ENCODE measurements at places on chromosomes 16 and 17.

DNA sequence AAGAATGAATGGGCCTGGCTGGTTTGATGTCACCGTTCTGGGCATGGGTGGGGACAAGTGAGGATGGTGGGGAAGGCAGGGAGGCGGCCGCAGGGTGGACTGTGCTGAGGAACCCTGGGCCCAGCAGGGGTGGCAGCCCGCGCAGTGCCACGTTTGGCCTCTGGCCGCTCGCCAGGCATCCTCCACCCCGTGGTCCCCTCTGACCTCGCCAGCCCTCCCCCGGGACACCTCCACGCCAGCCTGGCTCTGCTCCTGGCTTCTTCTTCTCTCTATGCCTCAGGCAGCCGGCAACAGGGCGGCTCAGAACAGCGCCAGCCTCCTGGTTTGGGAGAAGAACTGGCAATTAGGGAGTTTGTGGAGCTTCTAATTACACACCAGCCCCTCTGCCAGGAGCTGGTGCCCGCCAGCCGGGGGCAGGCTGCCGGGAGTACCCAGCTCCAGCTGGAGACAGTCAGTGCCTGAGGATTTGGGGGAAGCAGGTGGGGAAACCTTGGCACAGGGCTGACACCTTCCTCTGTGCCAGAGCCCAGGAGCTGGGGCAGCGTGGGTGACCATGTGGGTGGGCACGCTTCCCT lies 6.5 kb upstream of the SERPINF1 start:
- DNase-seq: no peak

- DNase-seq: peak; percentile 58
Observed at GRCh38 chr17:77320044-77320440, 179.3 kb downstream of the SEC14L1 start.

GRCh38 chr16:46573008-46573833 lies 48.0 kb downstream of the SHCBP1 start:
- DNase-seq: no peak

DNA sequence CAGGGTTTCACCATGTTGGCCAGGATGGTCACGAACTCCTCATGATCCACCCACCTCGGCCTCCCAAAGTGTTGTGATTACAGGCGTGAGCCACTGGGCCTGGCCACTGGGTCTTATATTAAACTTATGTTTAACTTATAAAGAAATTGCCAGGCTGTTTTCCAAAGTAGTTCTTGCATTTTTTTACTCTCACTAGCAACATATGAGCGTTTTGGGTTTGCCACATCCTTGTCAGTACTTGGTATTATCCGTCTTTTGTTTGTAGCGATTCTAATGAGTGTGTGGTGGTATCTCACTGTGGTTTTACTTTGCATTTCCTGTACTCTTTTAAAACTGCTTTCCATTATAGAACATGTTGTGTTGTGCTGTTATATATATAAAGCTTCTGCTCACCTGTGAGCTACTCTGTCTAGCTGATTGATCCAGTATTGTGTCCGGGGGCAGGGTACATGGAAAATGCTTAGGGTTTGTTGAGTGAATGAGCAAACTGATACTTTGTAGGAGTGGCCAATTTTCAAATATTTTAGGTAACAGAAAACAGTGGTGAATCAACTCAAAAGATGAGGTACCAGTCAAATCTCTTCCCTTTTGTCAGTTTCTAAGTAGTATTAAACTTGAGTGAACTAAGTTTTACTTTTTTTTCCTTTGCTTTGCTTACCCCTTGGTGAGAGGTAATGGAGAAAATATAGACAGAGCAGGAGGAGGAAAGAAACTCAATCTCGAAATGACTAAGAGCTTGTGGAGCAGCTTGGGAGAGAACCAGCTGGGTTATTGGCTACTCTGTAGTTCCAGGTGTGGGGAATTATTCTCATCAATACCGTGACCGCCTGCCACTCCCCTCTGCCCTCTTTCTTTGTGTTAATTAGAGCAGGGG lies 75.8 kb downstream of the PITPNC1 start:
- no peak for DNase-seq

DNA sequence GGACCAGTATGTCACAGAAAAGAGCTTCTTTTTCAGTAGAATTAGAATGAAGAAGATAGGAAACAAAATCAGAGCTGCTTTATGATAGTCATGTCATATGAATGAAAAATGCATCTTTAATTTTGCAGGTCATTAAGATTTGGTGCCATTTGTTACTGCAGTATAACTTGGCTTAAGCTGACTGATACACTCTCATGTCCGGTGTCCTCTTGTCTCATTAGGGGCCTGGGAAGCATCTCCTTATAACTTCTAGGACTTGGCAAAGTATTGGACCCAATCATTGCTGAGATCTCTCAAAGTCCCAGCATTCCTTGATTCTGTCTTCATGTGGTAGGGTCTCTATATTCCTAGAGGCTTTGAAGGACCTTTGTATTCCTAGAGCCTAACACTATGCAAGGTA lies 559.4 kb downstream of the TOX3 start:
- DNase-seq: no peak

DNA sequence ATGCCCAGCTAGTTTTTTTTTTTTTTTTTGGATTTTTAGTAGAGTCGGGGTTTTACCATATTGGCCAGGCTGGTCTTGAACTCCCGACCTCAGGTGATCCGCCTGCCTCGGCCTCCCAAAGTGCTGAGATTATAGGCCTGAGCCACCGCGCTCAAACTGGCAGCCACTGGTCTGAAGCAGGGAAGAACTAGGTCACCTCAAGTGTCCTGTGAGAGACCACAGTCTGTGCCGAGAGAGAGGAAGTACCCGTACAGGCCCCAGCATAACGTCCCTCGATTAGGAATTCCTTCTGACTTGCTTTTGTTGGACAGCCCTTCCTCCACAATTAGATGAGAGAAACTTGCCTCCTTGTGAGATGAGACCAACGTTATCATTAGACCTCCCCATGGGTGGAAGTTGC lies 13.7 kb upstream of the CD300E start:
- DNase-seq: no peak

- no peak for DNase-seq
Observed at GRCh38 chr17:15516150-15516549, 47.1 kb downstream of the TVP23C start.

GRCh38 chr16:10879681-10880589 lies 2.9 kb downstream of the CIITA start:
- no peak for DNase-seq

GRCh38 chr16:49013727-49014080 lies 267.9 kb downstream of the CBLN1 start:
- DNase-seq: no peak

DNA sequence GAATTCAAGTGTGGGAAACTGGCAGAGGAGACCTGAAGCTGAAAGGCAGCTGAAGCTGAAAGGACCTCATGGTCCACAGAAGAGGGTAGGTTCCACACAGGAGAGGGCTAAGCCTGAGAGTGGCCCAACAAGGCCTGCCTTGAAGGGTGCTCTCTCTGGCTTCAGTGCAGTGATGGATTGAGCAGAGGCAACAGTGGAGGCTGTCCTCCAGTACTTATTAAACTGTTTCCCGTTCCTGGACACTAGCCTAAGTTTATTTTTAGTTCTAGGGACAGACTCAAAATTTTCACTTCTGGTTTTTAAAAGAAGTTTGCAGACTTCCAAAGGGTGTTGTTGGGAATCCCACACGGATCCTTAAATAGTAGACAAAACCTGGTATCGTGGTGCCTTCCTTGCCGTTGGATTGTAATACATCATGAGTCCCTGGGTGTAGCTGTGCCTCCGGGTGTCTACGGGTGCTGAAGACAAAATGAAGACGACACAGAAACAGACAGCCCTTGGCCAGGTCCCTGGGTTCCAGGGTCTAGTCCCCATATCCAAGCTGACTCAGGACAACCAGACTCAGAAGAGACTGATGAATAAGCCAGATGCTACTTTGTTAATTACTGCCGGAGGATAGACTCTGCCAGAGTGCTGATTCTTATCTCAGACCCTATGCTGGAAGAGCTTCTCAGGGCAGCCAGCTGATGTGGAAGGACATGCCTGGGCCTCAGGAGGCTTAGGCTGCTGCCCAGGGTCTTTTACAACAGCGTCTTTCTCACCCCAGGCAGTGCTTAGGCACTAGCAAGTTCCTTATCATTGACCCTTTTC lies 7.1 kb upstream of the CMTM4 start:
- no peak for DNase-seq

DNA sequence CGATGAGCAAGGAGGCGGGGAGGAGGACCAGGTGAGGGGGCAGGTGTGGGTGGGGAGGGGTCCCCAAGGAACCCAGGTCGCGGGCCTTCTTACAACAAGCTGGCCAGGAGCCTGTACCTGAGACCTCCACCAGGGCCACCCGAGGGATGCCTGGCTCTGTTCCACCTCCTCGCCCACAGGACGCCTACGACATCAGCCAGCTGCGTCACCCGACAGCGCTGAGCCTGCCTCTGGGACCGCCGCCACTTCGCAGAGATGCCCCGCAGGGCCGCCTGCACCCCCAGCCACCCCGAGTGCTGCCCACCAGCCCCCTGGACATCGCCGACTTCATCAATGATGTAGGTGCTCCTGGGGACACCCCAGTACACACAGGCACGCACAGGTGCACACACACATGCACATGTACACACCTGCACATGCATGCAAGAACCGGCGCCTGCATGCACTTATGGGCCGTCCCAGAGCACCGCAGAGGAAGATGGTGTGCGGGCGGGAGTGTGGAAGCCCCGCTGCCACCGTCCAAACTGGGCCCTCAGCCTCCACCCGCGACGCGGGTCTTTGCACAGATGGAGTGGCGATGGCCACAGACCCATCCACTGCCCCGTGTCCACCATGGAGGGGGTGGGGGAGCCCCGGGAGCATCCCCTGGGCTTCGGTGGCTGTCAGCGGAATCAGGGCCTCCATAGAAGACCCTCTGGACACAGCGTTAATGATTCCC lies 6.6 kb downstream of the SLC22A31 start:
- DNase-seq: peak; percentile 36

- DNase-seq: no peak
Observed at GRCh38 chr16:79767421-79768275, 167.1 kb upstream of the MAF start.

- no peak for DNase-seq
Observed at GRCh38 chr17:9355846-9356245, 219.8 kb downstream of the STX8 start.

- DNase-seq: no peak
Observed at GRCh38 chr17:37801171-37801570, 56.3 kb upstream of the HNF1B start.

- DNase-seq: peak; percentile 23
Observed at GRCh38 chr17:39026980-39027451, 59.8 kb upstream of the FBXO47 start.

DNA sequence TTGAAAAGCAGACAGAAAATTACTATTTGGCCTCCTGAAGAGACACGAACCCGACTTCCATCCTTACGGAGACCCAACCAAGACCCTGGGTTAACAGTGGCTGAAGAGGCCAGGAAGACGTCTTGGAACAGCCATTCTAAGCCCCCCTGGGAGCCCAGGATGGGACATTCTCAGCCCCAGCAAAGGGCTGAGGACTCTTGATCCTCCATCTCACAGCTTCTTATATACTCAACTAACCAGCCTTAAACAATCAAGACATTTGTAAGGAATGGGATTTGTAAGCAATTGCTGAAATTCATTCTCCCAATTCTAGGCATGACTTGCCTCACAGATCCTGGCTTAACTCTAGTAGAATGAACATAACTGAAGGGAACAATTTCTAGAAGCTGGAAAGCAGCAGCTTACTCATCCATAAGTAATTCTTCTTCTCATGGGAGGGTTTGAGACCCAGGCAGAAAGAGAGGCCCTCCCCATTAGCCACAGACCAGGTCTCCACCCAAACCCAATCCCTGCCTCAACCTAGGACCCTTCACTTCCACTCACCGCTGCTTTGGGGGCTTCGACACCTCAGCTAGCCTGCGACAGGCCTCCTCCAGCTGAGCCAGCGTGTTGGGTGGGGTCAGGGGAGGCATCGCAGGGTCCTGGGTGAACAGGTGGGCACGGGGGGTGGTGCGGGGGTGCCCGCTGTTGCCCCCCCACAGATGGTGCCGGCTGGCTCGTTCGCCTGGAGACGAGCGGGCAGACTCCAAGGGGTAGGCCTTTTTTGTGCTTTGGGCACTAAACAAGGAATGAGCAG lies 25.5 kb downstream of the AXIN2 start:
- no peak for DNase-seq

DNA sequence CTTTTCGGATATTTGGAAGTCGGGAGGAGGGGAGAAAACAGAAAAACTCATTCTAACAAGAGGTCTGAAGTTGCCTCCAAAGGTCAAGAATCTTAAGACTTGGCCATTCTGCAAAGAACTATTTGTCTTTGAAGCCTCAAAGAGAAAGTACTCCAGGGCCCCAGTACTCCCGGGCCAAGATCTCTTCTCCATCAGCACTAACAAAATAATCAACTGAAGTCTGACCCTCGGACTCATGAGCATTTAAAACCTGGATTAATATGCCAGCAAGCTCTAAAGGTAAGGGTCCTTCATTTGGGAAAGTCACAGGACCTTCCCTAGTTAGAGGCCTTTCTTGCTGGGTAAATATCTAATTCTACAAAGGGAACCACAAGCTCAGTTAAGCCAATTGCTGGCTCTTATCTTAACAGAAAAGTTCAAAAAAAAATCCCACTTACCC lies 4.5 kb downstream of the AXIN2 start:
- DNase-seq: no peak

DNA sequence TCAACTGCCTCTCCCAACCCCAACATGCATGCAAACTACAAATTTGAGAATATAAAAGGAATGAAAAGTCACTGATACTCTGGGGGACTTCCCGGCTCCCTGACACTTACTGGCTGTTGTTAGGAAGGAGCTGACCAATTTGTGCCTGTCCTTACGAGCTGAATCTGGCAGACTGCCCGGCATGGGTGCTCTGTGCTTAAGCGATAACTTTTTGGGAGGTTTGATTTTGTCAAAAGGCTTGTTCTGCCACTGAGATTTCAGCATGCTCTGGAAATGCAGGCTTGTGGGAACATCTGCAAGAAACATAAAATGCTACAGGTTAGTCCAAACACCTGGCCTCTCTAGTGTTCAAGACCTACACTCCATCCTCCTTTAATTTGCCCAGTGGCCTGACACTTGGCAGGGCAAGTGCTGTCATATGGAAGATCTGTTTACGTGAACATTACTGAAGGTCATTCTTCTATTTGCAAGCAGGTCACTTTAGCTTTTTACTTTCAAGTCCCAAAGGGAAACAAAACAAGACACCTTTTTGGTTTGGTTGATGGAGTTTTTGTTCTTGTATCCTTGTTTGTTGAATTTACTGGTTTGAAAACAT lies 40.6 kb downstream of the STH start:
- DNase-seq: no peak

GRCh38 chr17:5115673-5116651 lies at the start of gene USP6:
Gene USP6 (plus strand): TSS chr17:5116032. CDS start chr17:5130368, 14,336 bp downstream.
- DNase-seq: no peak

All from A673 (cell line).